NCI-H524 (cell line): ENCODE measurements at places on chromosomes 11 and 22.

DNA sequence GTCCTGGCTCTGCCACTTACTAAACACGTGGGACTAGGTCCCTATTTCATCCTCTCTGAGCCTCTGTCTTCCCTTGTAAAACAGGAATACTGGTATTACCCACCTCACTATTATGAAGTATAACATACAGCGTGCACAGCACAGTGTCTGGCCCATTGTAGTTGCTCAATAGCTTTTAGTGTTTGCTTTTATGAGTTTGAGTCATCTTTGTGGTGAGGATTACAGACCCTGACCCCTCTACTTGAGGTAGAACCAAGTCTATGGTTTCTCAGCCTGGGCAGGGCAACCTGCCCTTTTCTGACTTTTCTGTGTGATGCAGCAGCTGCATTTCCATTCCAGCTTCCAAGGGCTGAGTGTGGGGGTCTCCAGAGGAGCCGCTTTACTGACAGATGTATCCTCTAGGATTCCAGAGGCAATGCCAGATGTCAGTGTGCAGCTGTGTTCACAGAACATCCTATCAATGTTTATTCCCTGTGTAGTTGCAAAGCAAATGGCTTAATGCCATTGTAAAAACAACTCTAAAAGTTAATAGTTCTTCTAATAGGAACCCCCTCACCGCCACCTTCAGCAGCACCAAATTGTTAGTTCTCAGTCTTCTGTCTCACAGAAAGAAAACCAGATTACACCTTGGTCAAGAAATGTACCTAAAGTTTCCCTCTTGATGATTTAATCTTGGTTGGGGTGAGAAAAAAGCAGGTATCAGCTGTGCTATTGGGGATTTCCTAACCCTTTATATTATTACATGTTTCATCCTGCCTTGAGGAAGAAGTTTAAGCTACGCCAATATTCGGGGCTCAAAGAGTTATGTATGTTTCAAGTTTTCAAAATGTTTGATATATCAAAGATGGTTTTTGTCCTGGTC is 16.8 kb downstream of the PRR5L start:
- no peak for DNase-seq

DNA sequence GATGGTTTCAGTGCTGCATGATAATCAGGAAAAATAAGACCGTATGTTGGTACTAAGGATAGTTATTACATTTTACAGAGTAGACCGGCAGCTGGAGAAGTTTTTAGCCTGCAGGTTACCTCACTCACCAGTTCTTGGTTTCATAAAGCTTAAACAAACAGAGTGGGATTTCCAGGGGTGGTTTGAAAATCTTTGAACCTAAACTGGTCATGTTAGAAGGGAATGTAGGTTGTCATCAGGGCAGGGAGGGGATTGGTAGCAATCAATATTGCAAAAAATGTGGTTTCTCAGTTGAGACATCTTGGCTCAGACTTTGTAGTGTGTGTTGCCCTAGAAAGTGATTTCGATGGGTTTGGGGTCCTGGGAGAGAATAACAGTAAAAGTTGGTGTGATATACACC is 17.5 kb downstream of the EXT2 start:
- DNase-seq = no peak

- DNase-seq = no peak
Measured at GRCh38 chr11:125223901-125224361, 59.4 kb downstream of the PKNOX2 start.

GRCh38 chr11:121572571-121573059 is 119.8 kb upstream of the SORL1-AS1 start:
- DNase-seq = peak; percentile 26

DNA sequence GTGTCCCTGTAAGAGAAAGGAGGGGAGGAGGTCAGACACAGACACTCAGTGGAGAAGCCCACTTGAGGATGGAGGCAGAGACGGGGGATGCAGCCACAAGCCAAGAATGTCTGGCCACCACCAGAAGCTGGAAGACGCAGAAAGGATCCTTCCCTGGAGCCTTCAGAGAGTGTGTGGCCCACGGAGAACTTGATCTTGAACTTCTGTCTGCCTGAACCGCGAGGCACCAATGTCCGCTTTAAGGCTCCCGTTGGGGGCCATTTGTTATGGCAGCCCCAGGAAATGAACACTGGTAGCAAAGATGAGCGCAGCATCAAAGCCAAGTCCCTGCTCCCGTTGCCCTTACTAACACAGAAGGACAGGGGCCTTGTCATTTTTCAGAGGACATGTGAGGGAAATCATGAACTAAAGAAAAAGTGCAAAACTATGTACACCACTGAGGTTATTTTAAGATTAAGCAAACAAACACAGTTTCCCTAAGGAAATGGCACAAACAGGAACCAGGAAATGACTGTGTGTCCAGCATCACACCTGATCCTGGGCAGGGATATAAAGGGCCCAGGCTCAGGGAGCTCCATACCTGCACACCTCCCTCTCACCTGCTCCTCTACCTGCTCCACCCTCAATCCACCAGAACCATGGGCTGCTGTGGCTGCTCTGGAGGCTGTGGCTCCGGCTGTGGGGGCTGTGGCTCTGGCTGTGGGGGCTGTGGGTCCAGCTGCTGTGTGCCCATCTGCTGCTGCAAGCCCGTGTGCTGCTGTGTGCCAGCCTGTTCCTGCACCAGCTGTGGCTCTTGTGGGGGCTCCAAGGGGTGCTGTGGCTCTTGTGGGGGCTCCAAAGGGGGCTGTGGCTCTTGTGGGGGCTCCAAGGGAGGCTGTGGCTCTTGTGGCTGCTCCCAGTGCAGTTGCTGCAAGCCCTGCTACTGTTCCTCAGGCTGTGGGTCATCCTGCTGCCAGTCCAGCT is at the start of gene KRTAP5-6:
KRTAP5-6 (plus strand) TSS at position 588 of the 963 bp plus-strand sequence; CDS start at position 639, 51 bp downstream.
- no peak for DNase-seq

DNA sequence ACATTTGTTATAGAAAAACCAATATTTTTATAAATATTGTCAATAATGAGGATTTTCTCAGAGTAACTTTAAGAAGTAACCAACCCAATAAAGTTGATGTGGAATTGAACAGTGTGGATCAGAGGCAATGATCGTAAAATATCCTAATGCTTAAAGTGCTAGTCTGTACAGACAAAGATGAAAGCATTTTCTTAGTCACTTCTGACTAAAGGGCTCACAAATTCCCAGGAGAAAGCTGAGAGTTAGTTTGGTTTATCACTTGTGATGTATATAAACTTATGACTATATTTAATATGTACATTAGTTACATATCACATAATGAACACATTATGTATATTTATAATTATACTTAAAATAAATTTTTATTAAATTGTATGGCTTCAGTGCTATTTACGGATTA is 25.4 kb upstream of the DDI1 start:
- DNase-seq = no peak

DNA sequence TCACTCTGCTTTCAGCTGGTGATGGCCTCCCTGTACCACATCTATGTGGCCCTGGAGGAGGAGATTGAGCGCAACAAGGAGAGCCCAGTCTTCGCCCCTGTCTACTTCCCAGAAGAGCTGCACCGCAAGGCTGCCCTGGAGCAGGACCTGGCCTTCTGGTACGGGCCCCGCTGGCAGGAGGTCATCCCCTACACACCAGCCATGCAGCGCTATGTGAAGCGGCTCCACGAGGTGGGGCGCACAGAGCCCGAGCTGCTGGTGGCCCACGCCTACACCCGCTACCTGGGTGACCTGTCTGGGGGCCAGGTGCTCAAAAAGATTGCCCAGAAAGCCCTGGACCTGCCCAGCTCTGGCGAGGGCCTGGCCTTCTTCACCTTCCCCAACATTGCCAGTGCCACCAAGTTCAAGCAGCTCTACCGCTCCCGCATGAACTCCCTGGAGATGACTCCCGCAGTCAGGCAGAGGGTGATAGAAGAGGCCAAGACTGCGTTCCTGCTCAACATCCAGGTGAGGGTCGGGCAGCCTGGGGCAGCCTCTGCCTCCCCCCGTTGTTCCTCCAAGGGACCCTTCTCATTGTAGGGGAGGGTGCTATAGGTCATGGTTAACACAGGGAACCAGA is 5.9 kb downstream of the HMOX1 start:
- DNase-seq = no peak

DNA sequence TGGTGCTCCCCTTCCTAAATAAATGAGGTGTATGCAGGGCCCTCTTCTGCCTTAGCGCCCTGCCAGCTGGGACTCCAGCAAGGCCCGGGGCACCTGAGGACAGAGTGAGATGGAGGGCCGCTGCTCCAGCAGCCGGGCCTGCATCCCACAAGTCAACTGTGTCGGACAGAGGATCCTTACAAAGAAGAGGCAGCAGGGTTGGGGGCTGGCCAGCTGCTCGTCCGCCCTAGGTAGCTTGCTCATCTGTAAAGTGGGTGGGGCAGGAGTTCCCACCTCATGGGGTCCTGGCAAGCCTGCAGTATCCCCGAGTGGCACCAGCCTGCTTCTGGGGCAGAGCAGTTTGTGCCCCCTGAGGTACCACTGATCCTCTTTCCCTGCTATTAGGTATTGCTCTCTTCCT is 7.6 kb downstream of the TMEM121B start:
- DNase-seq = no peak

DNA sequence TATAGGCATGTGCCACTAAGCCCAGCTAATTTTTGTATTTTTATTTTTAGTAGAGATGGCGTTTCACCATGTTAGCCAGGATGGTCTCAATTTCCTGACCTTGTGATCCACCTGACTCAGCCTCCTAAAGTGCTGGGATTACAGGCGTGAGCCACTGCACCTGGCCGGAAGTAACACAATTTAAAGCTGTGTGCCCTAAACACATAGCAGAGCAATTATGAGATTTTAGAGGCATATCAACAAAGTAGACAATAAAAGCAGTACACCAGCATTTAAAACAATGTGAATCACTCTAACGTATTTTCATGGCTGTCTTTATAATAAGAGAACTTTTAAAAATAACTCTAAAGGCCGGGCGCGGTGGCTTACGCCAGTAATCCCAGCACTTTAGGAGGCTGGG is 42.4 kb downstream of the PRR14L start:
- DNase-seq = no peak

- DNase-seq = no peak
Measured at GRCh38 chr22:25368271-25368670, 148.8 kb downstream of the CRYBB2 start.

- no peak for DNase-seq
Measured at GRCh38 chr11:22479208-22479607, 141.0 kb downstream of the SLC17A6 start.

DNA sequence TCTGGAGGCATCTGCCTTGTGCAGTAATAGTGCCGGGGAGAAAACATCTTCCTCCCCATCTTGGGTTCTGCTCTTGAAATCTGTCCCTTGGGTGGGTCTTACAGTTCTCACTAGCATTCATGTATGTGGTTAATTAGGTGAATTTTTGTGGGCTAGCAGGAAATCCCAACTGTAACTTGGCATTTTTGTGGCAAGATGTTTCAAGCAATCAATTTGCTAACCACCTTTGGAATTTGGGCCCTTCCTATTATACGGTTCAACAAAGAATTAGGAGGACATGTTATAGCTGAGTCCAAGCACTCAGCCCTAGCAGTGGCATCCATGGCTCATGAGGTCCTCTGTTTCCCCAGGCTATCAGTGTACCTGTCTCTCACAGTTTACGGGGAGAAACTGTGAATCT is 89.1 kb upstream of the MTNR1B start:
- no peak for DNase-seq

- DNase-seq = no peak
Measured at GRCh38 chr11:64136765-64137441, 29.0 kb downstream of the MACROD1 start.

- DNase-seq = no peak
Measured at GRCh38 chr22:22907551-22908494, 20.2 kb downstream of the IGLL5 start.

DNA sequence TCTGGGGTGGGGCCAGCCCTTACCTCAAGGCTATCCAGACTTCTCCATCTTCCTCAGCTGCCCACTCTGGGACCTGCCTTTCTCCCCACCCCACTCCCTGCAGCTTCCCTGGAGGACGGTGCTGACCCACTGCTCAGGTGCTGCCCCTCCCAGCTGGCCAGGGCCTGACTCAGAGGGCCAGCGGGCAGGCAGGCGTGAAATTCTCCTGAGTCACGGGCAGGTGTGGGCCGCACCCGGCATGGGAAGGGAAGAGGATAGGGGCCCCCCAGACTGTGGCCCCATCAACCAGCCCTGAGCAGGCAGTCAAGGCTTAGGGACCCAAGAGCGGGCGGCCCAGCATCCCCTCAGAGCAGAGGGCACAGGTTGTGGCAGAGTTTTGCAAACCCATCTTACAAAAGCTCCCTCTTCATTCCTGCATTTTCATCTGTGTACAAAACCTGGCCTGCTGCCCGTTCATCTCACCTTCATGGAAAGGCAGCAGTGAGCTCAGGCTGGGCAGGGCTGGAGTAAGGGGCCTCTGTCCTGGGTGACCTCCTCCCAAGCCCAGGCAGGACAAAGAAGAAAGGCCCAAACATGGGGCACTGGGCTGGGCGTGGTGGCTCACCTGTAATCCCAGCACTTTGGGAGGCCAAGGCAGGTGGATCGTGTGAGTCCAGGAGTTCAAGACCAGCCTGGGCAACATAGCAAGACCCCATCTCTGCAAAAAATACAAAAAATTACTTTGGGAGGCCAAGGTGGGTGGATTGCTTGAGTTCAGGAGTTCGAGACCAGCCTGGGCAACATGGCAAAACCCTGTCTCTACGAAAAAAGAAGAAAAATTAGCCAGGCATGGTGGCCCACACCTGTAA is 6.1 kb downstream of the RHOD start:
- DNase-seq = no peak

DNA sequence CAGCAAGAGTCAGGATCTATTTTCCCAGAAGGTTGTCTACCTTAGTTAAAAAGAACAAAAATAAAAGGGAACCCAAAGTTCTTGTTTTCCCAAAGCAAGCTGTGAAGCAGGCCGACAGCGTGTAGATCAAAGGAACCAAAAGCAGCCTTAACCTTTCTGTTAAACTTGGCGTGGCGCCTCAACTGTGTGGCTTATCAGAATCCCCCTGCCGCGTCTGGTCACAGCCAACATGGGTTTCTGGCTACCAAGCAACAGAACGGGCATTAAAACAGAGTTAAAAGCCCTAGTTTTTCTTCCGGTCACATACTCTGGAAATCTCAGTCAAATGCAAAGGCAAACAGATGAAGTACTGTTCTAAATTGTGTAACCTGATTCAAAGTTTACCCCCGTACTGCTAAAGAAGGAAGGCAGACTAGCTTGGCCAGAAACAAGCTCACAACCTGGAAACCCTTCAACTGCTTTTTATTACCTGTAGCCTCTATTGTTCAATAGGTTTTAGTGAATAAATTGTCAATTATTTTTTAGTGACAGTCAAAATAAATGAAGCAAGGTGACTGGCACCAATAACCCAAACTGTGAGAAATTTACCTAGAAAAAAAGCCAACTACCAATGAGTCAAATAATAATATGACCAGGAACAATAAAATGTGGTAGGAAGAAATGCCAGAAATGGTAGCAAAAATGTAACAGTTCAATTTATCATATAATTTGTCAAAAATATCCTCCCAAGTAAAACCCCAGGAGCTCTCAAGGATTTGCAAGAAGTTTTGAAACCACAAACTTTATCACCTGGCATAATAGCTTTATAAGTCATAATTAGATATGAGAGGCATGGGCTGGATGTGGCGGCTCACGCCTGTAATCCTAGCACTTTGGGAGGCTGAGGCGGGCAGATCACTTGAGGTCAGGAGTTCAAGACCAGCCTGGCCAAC is 21.4 kb downstream of the CHKA start:
- DNase-seq = no peak
